ENCODE measurements at places on chromosomes 13 and 19. TPM values are rescaled to one million over a fixed set of nuclear protein-coding genes. Genes with fewer than 3 reads are reported as not detected.

DNA sequence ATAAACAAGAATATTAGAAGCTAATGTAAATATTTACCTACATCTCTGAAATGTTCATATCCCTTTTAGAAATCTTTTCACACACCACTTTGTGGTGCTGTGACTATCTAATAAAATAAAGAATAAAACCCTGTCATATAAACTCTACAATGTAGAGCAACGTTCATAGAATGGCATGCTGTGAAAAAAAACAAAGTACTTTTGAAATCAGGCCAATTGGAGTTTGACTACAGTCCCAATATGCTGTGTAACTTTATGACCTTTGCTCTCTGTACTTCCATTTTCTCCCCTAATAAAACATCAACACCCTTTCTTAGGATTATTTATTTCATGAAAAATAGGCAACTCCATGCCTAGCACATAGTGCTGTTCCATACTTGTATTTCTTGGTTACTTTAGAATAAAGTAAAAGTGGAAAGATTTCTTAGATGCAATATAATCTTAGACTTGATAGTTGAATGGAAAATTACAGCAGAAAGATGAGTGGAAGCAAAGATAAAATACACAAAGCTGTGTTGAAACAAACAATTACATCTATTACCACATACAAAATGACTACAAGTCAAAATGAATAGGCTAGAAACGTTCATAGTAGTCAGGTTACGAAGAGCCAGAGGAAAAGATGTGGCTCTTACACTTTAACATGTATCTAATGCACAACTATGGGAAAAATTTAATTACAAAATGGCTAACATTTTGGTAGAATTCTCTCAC, 613.2 kb upstream of the SLITRK5 start:
- no peaks in the 10 kb centered on the region for H3K36me3 ChIP-seq
- no peak overlapping the region for H3K27ac ChIP-seq
- no peak overlapping the region for H3K4me3 ChIP-seq
- no peaks in the 10 kb centered on the region for H3K27me3 ChIP-seq
- H3K4me1 ChIP-seq: no peaks in the 10 kb centered on the region
- DNase-seq: no peak

DNA sequence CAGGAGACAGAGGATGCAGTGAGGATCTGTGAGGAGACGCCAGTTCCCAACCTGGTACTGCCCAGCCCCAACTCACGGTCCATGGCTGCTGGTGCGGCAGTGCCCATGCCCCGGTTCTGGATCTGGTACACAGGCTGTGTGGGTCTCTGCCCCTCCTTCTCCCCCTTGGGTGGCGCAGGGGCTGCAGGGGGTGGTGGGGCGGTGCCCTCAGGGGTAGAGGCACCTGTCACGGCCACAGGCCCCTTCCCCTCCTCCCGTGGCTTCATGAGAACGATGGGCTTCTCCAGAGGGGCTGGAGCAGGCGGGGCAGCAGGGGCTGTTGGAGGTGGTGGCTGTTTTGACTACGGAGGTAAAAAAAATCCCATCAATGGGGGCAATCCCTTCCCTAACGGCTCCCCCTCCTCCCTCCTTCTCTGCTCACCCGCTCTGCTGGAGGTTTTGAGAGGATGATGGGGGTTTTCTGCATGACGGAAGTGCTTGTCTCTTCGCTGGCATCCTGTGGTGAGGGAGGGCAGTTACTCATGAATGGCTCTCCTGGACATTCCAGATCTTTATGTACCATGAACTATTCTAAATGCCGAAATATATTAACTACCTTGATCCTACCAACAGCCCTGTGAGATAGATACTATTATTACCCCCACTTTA, 7.1 kb downstream of the SMG9 start:
- peaks cover 27% of the 10 kb centered on the region for H3K36me3 ChIP-seq
- no peak overlapping the region for H3K4me3 ChIP-seq
- no peak for DNase-seq
- H3K27me3 ChIP-seq: no peaks in the 10 kb centered on the region

DNA sequence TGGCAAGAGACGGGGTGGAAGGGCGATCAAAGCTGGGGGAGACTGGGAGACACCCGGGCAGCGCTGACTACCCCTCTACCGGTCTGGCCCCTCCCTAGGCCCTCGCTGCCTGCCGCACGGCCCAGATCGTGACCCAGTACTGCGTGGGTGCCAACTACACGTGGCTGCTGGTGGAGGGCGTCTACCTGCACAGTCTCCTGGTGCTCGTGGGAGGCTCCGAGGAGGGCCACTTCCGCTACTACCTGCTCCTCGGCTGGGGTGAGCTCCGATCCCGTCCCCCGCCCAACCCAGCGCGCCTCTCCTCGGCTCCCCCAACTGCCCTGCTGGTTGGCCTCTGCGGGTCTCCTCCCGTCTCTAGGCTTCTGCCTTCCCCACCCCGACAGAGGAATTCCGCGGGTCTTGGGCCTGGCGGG, 8.8 kb downstream of the GIPR start:
- H3K27ac ChIP-seq: no peak overlapping the region
- DNase-seq: no peak
- H3K4me3 ChIP-seq: peak overlapping the region; percentile 19
- H3K27me3 ChIP-seq: peaks cover 12% of the 10 kb centered on the region

The CAPN12 gene
- total RNA-seq: 1.5 TPM

The C13orf42 gene
- not detected for total RNA-seq

- H3K4me3 ChIP-seq: no peak overlapping the region
- H3K36me3 ChIP-seq: no peaks in the 10 kb centered on the region
- no peaks in the 10 kb centered on the region for H3K27me3 ChIP-seq
- H3K27ac ChIP-seq: no peak overlapping the region
- no peaks in the 10 kb centered on the region for H3K4me1 ChIP-seq
Measured at GRCh38 chr13:87444135-87444534, 227.0 kb upstream of the SLITRK5 start.

- H3K4me3 ChIP-seq: no peak overlapping the region
- H3K27ac ChIP-seq: no peak overlapping the region
- H3K4me1 ChIP-seq: peaks cover under 1% of the 10 kb centered on the region
Measured at GRCh38 chr13:52411629-52412028, 5.7 kb upstream of the THSD1 start.

The YJEFN3 gene
- 2.9 TPM for total RNA-seq

GRCh38 chr13:92451060-92451459, 775.5 kb upstream of the GPC6 start:
- H3K27ac ChIP-seq: no peak overlapping the region
- no peaks in the 10 kb centered on the region for H3K4me1 ChIP-seq
- H3K27me3 ChIP-seq: no peaks in the 10 kb centered on the region
- DNase-seq: no peak
- H3K36me3 ChIP-seq: no peaks in the 10 kb centered on the region

- no peaks in the 10 kb centered on the region for H3K4me1 ChIP-seq
- H3K27ac ChIP-seq: no peak overlapping the region
- DNase-seq: no peak
Measured at GRCh38 chr19:33997690-33998089, 174.6 kb upstream of the LSM14A start.

GRCh38 chr13:110432522-110432921, 125.4 kb downstream of the COL4A2 start:
- DNase-seq: no peak
- no peak overlapping the region for H3K4me3 ChIP-seq
- peaks cover 94% of the 10 kb centered on the region for H3K36me3 ChIP-seq
- no peaks in the 10 kb centered on the region for H3K27me3 ChIP-seq
- peaks cover 41% of the 10 kb centered on the region for H3K4me1 ChIP-seq

DNA sequence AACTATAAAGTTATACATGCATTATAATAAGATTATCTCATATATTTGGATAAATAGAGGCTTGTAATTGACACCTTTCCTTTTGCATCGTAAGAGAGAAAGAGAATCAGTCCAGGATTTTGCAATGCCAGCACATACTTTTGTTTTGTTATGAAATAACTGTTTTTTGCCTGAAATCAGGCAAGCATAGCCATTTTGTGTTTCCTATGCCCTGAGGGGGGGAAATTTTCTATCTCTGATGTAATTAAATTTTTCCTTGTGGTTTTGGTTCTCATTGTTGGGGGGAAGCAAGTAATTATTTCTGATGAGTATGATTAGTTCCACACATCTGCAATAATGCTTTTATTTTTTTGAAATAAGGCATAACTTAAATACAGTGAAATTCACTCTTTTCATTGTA, 229.4 kb downstream of the NDFIP2 start:
- H3K4me3 ChIP-seq: no peak overlapping the region
- H3K27me3 ChIP-seq: no peaks in the 10 kb centered on the region
- H3K36me3 ChIP-seq: no peaks in the 10 kb centered on the region
- no peak overlapping the region for H3K27ac ChIP-seq
- no peaks in the 10 kb centered on the region for H3K4me1 ChIP-seq

GRCh38 chr19:12639901-12640613, 26.5 kb downstream of the MAN2B1 start:
- DNase-seq: peak; percentile 93
- H3K4me3 ChIP-seq: peak overlapping the region; percentile 31
- H3K27ac ChIP-seq: no peak overlapping the region
- H3K27me3 ChIP-seq: no peaks in the 10 kb centered on the region
- peaks cover 12% of the 10 kb centered on the region for H3K4me1 ChIP-seq
- no peaks in the 10 kb centered on the region for H3K36me3 ChIP-seq

The TMEM259 gene
- total RNA-seq: 129 TPM

DNA sequence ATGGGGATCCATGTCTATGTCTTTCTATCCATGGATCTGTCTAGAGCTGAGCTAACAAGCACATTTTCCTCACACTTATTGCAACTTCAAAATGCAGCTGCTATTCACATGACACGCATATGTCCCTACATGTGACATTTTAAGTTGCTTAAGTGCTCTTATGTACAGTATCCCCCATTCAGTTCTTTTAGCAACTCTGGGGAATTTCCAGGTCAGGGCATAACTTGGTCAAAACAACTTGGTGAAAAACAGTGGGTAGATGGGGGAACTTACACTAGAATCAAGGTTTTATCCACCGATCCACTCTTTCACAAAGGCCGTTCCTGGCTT, 73.0 kb downstream of the COL4A1 start:
- H3K27ac ChIP-seq: peak overlapping the region; percentile 69
- H3K4me3 ChIP-seq: no peak overlapping the region
- no peaks in the 10 kb centered on the region for H3K36me3 ChIP-seq
- H3K4me1 ChIP-seq: peaks cover 86% of the 10 kb centered on the region

The STOML3 gene
- not detected for total RNA-seq

- peak overlapping the region; percentile 80 for H3K27ac ChIP-seq
- peaks cover 19% of the 10 kb centered on the region for H3K4me1 ChIP-seq
- H3K36me3 ChIP-seq: peaks cover 13% of the 10 kb centered on the region
- DNase-seq: no peak
Measured at GRCh38 chr13:49314344-49314882, 66.7 kb downstream of the CDADC1 start.

The TMC4 gene
- not detected for total RNA-seq

The MEIOSIN gene
- not detected for total RNA-seq

DNA sequence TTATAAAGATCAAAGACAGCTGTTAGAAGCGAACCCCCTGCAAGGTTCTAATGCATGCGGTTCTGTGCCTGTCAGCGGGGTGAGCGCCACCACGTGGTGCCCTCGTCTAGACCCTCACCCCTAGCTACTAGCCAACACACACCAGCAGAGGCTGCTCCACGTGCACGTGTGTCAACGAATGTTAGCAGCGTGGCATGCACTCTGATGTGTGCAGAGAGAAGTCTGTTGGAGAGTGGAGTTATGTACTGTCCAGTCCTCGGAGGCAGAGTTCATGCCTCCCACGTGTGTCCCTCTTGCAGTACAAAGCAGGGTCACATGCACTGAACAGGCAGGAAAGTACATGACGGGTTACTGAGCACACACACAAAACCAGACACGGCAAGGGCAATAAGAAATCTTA, 75.0 kb upstream of the SLC15A1 start:
- peaks cover 96% of the 10 kb centered on the region for H3K36me3 ChIP-seq
- no peak for DNase-seq
- H3K27me3 ChIP-seq: no peaks in the 10 kb centered on the region
- no peak overlapping the region for H3K27ac ChIP-seq

DNA sequence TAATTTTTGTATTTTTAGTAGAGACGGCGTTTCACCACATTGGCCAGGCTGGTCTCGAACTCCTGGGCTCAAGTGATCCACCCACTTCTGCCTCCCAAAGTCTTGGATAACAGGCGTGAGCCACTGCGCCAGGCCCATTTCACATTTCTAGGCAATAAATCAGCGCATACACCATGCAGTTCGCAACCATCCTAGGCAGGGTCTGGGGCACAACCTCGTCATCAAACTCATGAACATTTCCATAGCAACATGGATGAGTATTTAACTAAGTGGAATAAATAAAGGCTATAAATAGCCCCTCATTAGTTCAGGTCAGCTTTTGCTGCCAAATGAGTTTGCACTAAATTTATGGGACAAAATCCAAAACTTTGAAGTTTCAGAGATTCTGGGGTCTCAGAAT, 8.2 kb downstream of the MEIS3 start:
- no peaks in the 10 kb centered on the region for H3K36me3 ChIP-seq
- H3K27me3 ChIP-seq: no peaks in the 10 kb centered on the region
- H3K4me1 ChIP-seq: peaks cover 7% of the 10 kb centered on the region
- peak overlapping the region; percentile 23 for H3K27ac ChIP-seq
- H3K4me3 ChIP-seq: no peak overlapping the region

The CGB5 gene
- total RNA-seq: not detected

The ZNF574 gene
- total RNA-seq: 15.0 TPM

GRCh38 chr19:14467816-14468215, 7.3 kb downstream of the PTGER1 start:
- H3K27me3 ChIP-seq: peaks cover 5% of the 10 kb centered on the region
- H3K27ac ChIP-seq: no peak overlapping the region
- H3K4me1 ChIP-seq: peaks cover 15% of the 10 kb centered on the region
- no peak overlapping the region for H3K4me3 ChIP-seq
- H3K36me3 ChIP-seq: peaks cover 71% of the 10 kb centered on the region

The KLK4 gene
- not detected for total RNA-seq

DNA sequence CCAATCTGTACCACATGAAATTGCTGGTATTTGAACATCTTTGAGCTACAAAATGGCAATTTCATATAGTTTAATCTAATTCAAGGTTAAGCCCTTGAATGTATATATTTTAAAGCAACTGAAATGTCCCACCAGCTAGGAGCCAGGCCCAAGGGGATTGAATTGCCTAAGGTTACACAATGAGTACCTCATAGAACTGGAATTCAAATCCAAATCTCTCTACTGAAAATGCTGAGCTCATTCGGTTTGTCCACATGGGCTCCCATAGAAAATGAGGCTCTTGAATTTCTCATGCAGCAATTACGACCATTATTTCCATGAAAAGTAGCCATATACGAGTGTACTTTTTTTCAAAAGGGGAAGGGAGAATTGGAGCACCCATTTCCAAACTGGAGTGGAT, 31.5 kb upstream of the FNDC3A start:
- no peaks in the 10 kb centered on the region for H3K27me3 ChIP-seq
- peaks cover 13% of the 10 kb centered on the region for H3K4me1 ChIP-seq
- DNase-seq: no peak
- H3K4me3 ChIP-seq: no peak overlapping the region
- no peaks in the 10 kb centered on the region for H3K36me3 ChIP-seq

The HSPB6 gene
- total RNA-seq: 146 TPM

- H3K36me3 ChIP-seq: peaks cover 73% of the 10 kb centered on the region
- no peaks in the 10 kb centered on the region for H3K27me3 ChIP-seq
- DNase-seq: no peak
- peak overlapping the region; percentile 57 for H3K27ac ChIP-seq
Measured at GRCh38 chr19:53088091-53088490, 15.1 kb downstream of the ZNF160 start.

GRCh38 chr19:9166846-9167245, 11.9 kb upstream of the OR7D2 start:
- no peaks in the 10 kb centered on the region for H3K27me3 ChIP-seq
- no peaks in the 10 kb centered on the region for H3K4me1 ChIP-seq
- H3K27ac ChIP-seq: no peak overlapping the region
- H3K4me3 ChIP-seq: no peak overlapping the region

- no peaks in the 10 kb centered on the region for H3K27me3 ChIP-seq
- H3K36me3 ChIP-seq: no peaks in the 10 kb centered on the region
- H3K4me1 ChIP-seq: peaks cover 8% of the 10 kb centered on the region
- no peak overlapping the region for H3K27ac ChIP-seq
Measured at GRCh38 chr13:68174893-68175292, 944.8 kb upstream of the PCDH9 start.

The ZFR2 gene
- total RNA-seq: not detected
